ENCODE measurements at places on chromosomes 4 and X. TPM values are rescaled to one million over a fixed set of nuclear protein-coding genes. Genes with fewer than 3 reads are reported as not detected.

The TLR10 gene
- 0.41 TPM for total RNA-seq

The RBMXL3 gene
- not detected for total RNA-seq

The ADGRG2 gene
- total RNA-seq, result 4.3 TPM

The RAB33A gene
- 0.41 TPM for total RNA-seq

The FAM47C gene
- total RNA-seq, result not detected

The ADGRG4 gene
- 0.10 TPM for total RNA-seq

The TGIF2LX gene
- total RNA-seq, result not detected

The BGN gene
- total RNA-seq, result 62.2 TPM

The TMSB15A gene
- total RNA-seq, result 8.9 TPM

The UBL4A gene
- total RNA-seq, result 71.7 TPM

The MTTP gene
- total RNA-seq, result 1.4 TPM

The OCRL gene
- 13.7 TPM for total RNA-seq

The TEX13B gene
- total RNA-seq, result not detected

The PRAF2 gene
- 1.3 TPM for total RNA-seq

- no peak for DNase-seq
These were observed 398.4 kb upstream of the BOD1L1 start for GRCh38 chr4:14025891-14026290.

- no peak for DNase-seq
These were observed 899.2 kb downstream of the FAT4 start for GRCh38 chr4:126213996-126214395.

- peak; percentile 47 for DNase-seq
These were observed 2.6 kb downstream of the DHRSX start for GRCh38 chrX:2497961-2498780.

- DNase-seq, result no peak
These were observed 35.2 kb upstream of the COX18 start for GRCh38 chr4:73104695-73105094.

DNA sequence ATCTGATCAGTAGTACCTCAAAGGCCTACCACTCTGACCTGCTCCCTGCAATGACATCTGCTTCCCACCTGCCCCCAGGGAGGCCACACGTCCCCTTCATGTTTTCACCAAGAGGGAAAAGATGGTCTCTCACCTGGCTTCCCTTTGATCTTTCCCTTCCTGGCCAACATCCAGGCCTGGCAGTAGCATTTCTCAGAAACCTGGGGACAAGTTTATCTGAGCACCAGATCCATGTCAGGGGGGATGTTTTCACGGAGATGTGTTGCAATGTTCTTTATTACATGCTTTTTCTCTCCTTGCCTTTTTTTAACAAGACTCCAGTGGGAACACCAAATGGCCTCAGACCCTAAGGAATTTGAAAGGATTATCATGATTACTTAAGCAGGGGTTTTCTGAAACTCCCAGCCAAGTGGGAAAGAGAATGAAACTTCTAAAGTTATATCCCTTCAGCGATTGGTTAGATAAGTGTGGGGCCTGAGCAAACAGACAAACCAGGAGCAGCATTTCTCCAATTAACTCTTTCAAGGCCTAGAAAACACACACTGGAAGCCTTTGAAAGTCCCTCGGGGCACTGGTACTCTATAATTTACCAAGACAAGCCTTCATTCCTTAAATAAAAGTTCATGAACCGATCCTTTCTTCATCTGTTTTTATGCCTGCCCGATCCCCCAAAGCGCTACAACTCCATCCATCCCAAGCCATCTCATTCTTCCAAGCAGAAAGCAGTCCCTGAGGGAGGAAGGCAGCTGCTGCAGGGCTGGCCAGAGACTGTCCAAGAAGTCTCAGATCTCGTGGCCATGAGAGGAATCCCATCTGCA lies 94.1 kb downstream of the BCOR start:
- DNase-seq, result peak; percentile 48

DNA sequence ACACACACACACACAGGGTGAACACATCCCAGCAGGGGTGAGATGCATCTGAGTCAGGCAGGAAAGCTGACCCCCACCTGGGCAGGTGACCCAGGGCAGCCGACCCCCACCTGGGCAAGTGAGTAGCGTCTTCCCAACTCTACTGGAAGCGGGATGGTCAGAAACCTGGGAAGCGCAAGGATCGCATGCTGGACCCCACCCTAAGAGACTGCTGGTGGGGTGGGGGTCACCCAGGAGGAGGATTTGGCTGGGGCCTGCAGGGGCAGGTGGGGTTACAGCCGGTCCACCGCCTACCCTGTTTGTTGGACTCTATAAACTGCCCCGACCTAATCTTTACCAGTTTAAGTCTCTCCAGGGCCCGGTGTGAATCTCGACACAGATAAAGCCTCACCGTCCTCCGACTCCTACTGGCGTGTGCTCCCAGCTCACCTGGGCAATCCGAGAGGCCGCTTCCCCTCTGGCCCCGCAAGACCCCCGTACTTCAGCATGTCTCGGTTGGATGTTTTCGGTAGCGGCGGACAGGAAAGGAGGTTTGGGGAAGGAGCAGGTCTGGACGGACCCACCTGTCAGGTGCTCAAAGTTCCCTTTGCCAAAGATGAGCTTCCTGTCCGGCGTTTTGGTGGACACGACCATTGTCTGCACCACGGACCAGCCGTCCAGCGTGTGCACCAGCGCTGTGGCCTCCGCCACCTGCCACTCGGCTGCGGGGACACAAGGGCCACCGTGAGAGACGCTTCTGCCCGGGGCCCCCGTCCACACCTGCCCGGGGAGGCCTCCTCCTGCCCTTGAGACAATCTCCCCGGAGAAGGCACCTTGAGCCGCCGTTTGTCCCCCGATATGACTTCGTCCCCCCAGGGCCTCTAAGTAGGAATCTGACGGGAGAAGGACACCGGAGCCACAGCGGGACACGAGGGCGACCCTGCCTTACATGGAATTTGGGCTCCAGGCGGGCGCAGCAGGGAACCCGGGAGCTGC lies 2.0 kb downstream of the GTPBP6 start:
- DNase-seq, result no peak

DNA sequence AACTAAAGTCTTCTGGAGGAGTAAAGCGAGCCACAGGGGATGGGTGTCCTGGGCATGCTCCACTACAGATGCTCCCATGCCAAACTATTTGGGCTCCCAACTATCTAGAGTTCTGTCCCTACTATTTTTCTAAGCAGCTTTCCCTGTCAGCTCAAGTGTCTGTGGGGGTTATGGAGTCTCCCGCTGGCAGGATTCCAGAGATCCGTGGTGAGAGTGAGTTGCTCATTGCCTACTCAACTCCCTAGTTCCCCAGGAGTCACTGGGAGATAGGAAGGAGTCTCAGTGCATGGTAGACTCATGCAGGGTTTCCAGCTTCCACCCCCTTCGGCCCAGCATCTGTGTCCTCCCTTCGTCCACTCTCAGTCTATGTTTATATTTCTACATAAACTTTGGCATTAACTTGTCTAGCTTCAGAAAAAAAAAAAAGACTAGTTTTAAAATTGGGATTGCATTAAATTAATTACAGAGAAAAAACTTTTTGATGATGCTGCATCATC lies 55.1 kb upstream of the INPP4B start:
- DNase-seq, result no peak

DNA sequence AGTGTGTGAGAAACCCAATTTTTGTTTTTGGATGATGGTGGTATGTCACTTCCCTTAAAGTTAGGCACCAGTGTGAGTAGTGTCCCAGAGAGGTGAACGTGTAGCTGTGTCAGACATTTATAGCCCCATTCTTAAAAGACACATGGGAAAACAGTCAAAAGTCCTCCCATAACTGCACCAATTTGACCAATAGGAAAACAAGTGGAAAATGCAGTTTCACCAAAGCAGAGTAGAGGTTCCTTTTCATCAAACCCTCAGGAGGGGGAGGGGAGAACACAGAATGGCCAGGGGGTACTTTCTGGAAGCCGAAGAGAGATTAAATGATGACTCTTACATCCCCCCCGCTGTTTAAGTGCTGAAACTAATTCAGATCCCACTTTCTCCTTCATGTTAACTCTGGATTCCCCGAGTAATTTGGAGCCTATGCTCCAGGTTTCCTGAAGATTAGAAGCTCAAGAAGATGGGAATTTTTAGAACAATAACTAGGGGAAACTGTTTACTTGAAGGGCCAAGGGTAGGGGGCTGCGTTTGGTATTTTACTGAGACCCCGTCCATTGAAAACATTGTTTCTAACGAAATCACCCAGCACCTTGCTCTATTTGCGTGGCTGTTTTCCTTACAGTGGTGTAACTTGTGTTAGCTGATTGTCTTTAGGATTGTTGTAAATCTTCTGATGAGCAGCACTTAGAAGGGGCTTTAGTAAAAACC lies 2.1 kb upstream of the LEF1 start:
- peak; percentile 38 for DNase-seq

DNA sequence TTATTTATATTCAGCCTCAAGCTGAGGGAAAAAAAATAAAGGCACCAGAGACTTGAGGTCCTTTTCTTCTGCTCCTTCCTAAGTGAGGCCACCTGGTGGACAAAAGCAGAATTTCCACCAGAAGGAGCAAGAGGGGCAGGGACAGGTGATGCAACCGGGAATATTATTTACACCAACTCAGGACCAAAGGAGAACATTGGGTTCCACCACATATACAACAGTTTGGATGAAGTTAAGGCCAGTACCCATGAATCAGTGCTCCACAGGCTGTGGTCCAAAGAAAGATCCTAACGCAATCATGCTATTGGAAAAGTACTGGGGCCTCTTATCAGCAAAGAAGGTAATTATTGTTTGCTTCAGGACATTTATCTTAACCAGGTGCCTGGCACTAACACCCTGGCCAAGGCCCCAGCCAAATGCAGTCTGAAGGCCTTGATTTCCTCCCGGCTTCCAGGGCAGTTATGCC lies 57.4 kb downstream of the TSC22D3 start:
- DNase-seq, result peak; percentile 88

DNA sequence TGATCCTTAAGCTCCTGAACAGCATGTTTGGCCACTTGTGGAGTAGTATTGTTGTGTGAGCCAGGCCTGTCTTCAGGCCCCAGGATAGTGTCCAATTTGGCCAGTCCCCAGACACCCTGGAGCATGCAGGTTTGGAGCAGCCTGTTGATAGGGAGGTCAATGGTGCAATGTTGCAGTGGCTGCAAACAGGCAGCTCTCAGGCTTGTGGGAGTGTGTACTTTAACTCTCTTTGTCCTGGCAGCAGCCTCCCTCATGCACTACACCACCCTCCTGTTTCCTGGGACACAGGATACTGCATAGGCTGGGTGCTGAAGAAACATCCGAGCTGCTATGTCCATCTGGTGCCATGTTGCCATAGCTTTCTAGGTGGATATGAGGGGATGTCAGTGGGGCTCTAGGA lies 24.0 kb downstream of the TECRL start:
- DNase-seq, result no peak

DNA sequence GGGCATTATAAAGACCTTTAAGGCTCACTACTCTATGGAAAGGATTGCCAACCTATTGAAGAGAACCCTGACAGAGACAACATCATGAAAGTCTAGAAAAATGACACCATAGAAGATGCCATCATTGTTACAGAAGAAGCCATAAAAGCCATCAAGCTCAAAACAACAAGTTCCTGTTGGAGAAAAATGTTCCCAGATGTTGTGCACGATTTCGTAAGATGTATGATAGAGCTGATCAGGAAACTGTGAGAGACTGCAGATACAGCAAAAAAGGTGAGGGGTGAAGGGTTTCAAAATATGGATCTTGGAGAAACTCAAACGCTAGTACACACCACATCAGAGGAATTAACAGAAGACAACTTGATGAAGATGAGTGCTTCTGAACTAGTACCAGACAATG lies 53.3 kb downstream of the WDFY3 start:
- no peak for DNase-seq

DNA sequence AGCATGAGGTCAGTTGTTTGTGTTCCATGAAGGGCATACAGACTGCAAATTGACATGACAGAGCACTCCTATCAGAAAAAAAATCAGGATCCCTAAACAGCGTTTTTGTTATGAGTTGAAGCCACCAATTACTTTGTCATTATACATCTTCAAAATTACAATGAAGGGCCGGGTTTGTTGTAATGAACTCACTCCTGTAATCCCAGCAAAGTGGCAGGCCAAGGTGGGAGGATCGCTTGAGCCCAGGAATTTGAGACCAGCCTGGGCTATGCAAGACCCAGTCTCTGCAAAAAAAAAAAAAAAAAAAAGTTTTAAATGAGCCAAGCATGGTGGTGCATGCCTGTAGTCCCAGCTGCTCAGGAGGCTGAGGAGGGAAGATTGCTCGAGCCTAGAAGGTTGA lies 3.5 kb upstream of the DCTD start:
- no peak for DNase-seq

DNA sequence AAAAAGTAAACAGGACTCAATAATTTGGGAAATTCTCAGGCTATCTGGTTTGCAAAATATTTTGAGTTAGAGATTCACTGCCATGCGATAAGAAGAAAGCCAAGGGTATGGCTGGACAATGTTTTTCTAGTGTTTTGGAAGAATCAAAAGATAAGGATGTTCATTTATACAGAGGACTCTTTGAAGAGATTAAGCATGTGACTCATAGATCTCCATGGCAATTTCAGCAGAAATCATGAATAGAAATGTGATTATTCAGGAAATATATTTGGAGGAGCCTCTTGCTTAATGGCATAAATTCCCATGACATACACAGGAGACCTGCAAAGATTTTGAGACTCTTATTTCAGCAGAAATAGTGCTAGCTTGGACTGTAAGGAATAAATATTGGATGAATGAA lies 16.7 kb upstream of the FRAS1 start:
- no peak for DNase-seq

DNA sequence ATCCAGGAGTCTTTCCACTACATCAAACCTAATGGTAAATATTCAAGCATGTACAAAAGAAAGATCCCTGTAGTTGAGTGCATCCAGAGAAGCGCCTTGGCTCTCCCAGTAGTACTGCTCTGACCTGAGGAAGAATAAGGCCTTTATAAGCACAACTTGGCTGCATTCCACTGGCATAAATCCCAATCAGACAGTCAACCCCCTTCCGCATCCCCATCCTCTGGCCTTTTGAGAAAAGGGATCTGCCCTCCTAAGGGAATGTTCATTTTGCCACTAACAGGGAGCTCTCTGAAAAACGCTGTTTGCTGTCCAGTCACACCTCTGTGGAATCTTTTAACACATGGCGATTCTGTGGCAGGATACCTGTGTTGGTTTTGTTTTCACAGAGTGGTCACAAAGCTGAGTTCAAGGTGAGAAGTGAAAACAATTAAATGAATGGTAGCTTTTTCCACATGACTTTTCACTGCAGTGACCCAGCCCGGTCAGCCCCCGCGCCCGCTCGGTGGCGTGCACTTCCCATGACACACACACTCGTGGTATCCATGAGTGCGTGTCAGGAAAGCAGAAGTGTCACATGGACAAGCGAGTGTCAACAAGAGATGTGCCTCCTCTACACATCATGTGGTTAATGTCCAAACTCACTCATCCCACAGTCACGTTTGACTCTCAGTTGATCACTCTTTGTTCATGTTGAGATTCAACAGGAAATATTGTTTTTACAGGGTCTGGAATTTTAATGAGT lies 112.2 kb upstream of the ENPP6 start:
- DNase-seq, result peak; percentile 43

DNA sequence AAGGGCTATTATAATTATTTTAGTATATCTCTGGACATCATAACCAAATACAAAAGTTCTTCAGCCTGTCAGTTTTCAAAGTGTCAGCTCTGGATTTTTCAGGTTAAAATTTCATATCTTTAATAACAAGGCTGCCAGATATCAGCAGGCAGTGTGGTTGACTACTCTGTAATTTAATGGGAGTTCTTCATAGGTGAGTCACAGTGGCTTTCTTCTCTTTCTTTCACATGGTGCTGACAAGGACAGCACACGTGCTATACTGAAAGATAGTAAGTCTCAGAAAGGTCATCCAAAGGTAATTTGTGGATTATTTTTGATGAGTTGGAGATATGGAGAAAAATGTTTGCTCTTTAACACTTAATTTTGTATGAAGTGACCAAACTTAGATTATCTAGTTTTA lies 43.2 kb downstream of the GALNT7 start:
- no peak for DNase-seq

- DNase-seq, result no peak
These were observed 138.8 kb upstream of the NALF2 start for GRCh38 chrX:69365349-69365748.
